Activated T-cell treated with anti-CD3 and anti-CD28 coated beads for 24 hours (primary cell): ENCODE measurements at places on chromosomes 12 and 14.

DNA sequence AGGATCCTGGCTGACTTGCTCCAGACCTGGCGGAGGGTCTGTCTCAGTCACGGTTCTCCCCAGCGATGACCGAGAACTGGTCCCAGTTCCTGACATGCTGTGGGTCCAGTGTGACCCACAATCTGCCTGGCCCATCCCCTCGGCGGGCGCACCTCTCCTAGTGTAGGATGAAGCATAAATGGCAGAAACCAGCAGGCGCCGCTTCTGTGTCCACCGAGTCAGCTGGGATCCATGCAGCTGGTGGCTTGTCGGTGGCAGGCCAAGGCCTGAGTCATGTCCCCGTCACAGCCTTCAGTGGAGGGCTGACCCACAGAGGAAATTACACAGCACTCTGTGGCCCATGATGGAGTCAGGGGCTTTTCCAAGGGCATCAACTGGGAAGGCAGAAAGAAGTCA lies 38.5 kb downstream of the NFKBIA start:
- DNase-seq: no peak

DNA sequence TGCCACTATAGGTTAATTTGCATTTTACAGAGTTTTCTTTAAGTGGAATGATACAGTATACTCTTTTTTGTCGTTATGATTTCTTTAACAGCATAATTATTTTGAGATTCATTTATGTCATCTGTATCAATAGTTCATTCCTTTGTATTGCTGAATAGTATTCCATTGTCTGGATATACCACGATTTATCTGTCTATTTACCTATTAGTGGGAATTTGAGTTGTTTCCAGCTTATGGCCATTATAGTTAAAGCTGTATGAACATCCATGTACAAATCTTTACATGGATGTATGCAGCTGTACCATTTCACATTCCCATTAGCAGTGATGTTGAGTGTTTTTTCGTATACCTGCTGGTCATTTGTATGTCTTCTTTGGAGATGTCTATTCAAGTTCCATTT lies 163.9 kb downstream of the ETNK1 start:
- no peak for DNase-seq

GRCh38 chr12:53808023-53808705 lies 56.4 kb upstream of the CISTR start:
- no peak for DNase-seq

DNA sequence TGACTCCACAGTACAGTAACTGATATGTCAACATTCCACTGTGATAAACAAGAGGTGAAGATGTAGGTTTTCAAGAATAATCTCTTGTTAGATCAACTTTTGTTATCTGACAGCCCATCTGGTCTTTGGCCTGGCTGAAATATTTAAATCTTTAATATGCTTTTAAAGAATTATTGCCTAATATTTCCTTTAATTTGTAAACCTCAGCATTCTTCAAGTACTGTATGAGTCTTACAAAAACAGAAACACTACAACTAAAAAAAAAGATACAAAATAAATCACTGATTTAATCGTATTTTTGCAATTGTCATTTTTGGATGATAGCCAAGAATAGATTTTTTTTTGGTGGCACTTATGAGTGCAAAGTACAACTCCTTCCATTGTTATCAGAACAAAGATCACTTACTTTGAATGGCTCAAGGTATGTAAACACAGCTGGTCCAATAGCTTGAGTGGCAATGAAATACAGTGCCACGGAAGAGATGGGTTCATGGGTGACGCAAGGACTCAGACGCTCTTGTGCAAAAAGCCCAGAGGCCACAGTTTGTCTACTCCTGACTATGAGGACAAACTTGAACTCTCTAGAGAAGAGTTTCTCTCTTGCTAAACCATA lies 109.5 kb downstream of the PAX9 start:
- no peak for DNase-seq
